SK-N-MC (cell line): ENCODE measurements at places on chromosomes 5 and 9.

- DNase-seq, result no peak
Measured at GRCh38 chr9:74771262-74771585, 116.5 kb downstream of the TRPM6 start.

- DNase-seq, result no peak
Measured at GRCh38 chr5:163913548-163913947, 408.1 kb downstream of the MAT2B start.

DNA sequence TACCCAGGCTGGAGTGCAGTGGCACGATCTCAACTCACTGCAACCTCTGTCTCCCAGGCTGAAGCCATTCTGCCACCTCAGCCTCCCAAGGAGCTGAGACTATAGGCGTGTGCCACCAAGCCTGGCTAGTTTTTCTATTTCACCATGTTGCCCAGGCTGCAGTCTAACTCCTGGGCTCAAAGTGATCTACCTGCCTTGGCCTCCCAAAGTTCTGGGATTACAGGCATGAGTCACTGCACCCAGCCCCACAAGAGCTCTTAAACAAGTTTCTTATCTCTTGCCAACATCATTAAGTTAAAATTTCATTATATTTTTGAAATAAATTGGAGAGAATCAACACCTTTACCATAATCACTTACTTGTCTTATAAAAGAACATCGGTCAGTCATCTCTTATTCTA is 280.3 kb downstream of the ARHGEF28 start:
- no peak for DNase-seq

DNA sequence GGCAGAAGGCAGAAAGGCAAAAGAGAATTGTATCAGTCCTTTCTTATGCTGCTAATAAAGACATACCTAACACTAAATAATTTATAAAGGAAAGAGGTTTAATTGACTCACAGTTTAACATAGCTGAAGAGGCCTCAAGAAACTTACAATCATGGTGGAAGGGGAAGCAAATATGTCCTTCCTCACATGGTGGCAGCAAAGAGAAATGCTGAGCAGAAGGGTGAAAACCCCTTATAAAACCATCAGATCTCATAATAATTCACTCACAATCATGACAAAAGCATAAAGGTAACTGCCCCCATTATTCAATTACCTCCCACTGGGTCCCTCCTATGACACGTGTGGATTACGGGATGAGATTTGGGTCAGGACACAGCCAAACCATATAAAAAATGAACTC is 312.5 kb upstream of the PTGER4 start:
- no peak for DNase-seq

DNA sequence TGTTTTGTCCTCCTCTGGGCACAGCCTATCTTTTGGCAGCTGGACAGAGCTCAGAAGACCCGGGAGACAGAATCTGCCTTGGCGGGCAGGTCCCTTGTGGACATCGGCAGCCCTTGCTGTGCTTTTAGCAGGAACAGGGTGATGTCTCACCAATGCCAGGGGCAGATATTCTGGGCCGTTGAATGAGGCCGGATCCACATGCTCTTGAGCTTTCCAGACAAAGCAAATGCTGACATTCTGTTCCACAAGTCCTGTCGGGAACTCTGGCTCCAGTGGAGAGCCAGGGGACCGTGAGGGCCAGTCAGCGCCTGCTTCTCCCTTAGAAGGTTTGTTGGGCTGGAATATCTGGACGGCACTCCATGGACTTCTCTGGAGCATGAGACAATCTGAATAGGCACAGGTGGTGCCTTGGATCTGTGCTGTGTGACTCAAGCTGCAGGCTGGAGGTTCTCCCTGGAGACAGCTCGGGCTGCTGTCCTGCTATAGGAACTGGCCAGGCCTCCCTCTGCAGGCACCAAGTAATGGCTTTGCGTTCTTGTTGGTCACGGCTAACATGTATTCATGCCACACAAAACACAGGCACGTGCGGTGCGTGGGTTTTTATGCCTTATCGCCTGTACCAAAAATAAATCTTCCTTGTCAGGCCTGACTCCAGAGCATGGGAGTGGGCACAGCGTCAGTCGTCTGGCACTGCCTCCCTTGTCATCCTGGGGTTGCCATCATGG is 80.3 kb downstream of the GADD45G start:
- DNase-seq, result no peak

DNA sequence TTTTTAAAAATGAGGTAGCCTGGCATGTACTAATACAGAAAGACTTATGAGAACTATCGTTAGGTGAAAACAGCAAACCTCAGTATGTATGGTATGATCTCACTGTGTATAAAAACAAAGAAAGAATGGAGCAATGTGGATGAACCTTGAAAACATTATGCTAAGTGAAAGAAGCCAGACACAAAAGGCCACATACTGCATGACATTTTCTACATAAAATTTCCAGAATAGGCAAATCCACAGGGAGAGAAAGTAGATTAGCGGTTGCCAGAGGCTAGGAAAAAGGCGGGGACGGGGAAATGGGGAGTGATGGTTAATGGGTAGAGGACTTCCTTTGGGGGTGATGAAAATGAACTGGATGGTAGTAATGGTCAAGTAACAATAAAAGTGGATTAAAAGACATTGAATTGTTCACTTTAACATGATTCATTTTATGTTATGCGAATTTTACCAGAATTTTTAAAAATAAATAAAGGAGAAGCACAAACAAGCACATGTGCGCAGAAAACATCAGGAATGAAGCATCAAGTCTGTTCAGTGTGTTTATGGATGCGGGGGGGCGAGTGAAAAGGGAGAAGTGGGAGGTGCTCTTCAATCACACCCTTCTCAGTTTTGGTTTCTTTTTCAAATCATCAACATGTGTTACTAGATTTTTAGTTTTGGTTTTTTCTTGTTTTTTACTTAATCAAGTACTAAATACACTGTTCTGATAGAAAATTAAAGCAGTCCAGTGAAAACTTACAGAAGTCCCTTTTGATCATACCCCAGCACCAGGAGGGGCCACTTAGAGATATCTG is 16.3 kb downstream of the ROR2 start:
- DNase-seq, result no peak

- no peak for DNase-seq
Measured at GRCh38 chr9:132984202-132985070, 5.9 kb downstream of the GFI1B start.
